ENCODE measurements at places on chromosomes 2 and 18. TPM values are rescaled to one million over a fixed set of nuclear protein-coding genes. Genes with fewer than 3 reads are reported as not detected.

DNA sequence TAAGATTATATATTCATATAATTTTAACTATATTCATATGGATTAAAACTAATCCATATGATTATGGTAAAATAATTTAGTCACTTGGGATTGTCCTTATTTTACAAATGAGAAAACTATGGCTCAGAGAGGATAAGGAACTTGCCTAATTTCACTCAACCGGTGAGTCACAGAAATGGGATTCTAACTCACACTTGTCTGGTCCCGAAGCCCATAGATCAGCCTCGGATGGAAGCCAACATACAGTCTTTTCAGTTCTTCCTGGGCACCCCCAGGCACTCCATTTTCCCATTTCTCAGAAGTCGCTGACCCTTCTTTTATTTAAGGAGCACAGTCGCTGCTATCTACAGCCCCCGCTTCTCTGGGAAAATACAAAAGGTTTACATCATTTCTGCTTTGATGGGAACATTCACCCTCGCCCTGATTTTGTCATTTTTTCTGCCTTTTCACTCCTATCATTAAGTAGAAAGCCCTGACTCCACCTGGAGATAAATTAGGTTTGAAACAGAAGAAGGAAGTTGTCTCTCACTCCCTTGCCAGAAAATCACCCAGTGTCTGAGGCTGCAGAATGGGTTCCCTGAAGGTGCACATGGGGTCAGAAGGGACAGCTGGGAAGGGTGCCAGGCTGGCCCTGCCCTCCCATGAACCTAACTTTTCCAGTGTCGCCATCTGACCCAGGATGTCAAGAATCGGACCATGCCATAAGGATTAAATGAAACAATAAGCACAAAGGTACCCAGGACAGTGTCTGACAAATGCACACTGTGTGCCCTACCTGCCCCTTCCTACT lies 36.6 kb downstream of the CYP1B1 start:
- peak; percentile 70 for DNase-seq

DNA sequence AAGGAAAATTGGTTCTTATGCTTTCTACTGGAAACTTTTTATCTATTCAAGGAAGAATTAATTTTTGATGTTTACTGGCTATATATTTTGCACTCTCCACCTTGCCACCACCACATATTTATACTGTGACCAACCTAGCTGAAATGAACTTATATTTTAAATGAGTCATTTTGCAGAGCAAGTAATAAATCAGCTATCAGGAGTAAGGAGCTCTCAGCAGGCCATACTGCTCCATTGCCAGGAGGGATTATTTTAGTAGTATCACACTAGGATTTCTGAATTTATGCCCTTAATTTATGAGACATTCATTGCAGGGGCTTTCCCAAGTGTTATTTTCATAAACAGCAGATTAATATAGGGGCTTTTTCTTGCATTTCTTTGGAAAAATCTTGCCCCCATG lies 125.8 kb upstream of the CYP1B1 start:
- peak; percentile 23 for DNase-seq

Gene COQ10B
- 35.5 TPM for total RNA-seq

Gene HJURP
- total RNA-seq: under 0.01 TPM

DNA sequence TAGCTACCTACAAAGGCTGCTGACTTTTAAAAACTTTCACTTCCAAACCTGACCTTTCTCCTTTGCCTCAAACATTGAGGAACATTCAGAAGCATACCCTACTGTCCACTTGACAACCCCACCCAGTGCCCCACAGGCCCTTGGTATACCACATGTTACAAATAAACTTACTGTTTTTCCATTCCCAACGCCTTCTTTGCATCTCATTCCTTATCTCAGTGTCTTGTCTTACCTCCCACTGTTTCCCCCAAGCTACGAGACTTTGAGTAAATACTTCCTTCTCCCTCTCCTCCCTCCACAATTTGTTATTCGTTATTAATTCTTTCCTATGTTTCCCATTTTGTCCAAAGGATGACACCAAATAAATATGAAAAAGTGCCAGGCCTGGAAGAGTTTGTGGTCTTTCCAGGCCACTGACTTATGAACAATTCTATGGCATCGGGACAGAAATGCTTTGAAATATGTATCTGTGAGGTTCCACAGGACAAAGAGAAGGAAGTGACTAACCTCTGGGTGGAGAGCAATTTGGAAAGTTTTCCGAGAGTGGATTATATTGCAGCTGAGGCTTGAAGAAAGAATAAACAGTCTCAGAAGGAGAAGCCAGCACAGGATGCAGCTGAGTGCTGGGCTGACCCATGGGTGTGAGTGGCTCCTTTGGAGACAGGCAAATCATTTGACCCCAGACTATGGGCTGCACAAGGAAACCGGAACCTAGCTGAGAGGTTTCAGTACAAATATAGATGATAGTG lies 409.0 kb downstream of the LPIN1 start:
- peak; percentile 85 for DNase-seq

GRCh38 chr2:200050921-200051610 lies 95.7 kb downstream of the MAIP1 start:
- no peak for DNase-seq

Gene ATP6V1B1
- not detected for total RNA-seq

- peak; percentile 64 for DNase-seq
Observed at GRCh38 chr2:217166241-217166850, 306.5 kb upstream of the TNP1 start.

Measured in bronchial epithelial cell (primary cell).